ENCODE measurements at places on chromosomes 12 and 14. TPM values are rescaled to one million over a fixed set of nuclear protein-coding genes. Genes with fewer than 3 reads are reported as not detected.

- DNase-seq = no peak
- H3K4me1 ChIP-seq = peaks cover 29% of the 10 kb centered on the region
- no peaks in the 10 kb centered on the region for H3K36me3 ChIP-seq
- no peak overlapping the region for H3K4me3 ChIP-seq
- no peak overlapping the region for H3K27ac ChIP-seq
Measured at GRCh38 chr12:49838973-49839633, 3.8 kb downstream of the BCDIN3D start.

DNA sequence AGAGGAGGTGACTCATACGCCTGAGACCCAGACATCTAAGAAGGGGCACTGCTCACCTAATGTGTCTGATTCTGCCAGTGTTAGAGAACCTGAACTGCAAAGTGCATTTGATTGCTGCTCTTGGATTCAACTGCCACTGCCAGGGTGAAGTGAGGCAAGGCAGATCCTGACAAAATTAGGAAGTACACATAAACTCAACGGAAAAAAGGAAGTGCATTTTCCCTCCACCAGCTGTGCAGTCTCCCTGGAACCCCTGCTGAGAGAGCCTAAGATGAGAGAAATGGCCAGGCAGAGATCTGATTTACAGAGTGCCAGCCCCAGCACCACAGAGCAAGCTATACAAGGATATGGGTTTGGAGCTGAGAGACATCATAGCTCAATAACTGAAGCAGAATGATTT is 215.3 kb downstream of the SEC23A start:
- no peak overlapping the region for H3K27ac ChIP-seq
- no peaks in the 10 kb centered on the region for H3K36me3 ChIP-seq
- H3K27me3 ChIP-seq = no peaks in the 10 kb centered on the region
- DNase-seq = no peak
- H3K4me1 ChIP-seq = no peaks in the 10 kb centered on the region

DNA sequence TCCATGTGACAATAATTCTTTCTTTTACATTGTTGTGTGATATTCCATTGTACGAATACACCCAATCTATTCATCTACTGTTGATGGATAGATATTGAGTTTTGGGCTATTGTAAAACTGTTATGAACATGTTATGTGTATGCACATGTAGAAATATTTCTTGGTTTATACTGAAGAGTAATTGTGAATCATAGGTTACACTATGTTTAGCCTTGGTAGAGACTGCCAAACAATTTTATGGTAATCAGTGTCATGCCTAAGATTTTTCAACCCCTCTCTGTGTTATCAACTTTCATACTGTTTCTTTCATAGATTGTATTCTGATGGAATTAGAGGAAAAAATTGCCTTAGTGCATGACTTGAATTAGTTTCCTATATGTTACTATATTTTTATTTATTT is 39.5 kb downstream of the FRMD6 start:
- no peak overlapping the region for H3K4me3 ChIP-seq
- H3K4me1 ChIP-seq = no peaks in the 10 kb centered on the region
- H3K27me3 ChIP-seq = no peaks in the 10 kb centered on the region
- no peak overlapping the region for H3K27ac ChIP-seq

The E2F7 gene
- total RNA-seq = 0.54 TPM

DNA sequence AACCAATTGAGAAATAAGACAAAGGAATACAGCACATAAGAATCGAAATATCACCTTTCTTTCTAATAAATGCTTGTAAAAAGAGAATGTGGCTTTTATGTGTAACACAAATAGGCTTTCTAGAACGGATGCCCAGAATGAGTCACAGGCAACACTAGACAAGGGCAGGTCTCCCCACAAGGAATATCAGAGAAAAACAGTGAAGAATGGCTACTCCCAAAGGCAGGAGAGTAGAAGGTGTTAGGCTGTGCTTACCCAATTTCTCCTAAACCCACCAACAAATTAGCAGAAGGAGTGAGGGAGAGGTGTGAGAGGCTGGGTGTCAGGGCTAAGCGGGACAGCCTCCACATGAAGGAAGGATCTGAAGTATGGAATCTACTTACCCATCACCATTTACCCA is 55.2 kb downstream of the GALNT4 start:
- H3K4me3 ChIP-seq = no peak overlapping the region
- no peak overlapping the region for H3K27ac ChIP-seq
- no peaks in the 10 kb centered on the region for H3K4me1 ChIP-seq
- no peak for DNase-seq
- H3K27me3 ChIP-seq = no peaks in the 10 kb centered on the region

- H3K4me3 ChIP-seq = no peak overlapping the region
- peaks cover 5% of the 10 kb centered on the region for H3K4me1 ChIP-seq
- no peak overlapping the region for H3K27ac ChIP-seq
- no peak for DNase-seq
- H3K27me3 ChIP-seq = no peaks in the 10 kb centered on the region
- H3K36me3 ChIP-seq = no peaks in the 10 kb centered on the region
Measured at GRCh38 chr14:96256407-96256806, 397 bp downstream of the BDKRB1 start.

DNA sequence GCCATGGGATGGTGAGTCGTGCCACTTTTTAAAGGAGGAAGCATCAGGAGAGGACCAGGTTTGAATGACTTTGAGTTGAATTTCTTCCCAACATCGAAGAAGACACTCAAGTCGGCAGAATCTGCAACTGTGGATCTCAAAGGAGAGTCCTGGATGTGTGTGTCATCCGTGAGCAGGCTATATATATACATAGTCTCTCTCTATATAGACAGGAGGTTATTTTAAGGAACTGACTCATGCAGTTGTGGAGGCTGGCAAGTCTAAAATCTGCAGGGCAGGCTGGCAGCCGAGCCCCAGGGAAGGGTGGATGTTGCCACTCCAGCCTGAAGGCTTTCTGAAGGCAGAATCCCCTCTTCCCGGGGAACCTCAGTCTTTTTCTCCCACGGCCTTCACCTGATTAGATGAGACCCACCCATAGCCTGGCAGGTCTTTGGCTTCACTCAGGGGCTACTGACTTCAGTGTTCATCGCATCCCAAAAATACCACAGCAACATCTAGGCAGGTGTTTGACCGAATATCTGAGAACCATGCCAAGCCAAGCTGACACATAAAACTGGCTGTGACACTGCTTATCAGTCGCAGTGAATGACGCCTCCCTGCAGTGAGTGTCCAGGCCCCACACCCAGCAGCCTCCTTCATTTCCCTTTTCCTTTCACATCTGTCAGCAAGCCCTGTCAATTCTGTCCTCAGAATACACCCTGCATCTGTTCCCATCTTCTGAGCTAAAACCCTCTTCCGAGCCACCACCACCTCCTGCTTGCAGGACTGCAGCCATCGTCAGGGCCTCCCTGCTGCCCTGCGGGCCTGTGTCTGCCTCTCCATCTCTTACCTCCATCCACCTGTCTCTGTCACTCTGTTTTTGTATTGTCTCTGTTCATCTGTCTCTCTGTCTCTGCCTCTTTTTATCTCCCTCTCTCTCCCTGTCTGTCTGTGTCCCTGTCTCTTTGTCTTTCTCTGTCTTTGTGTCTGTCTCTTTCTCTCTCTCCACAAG is 54.0 kb downstream of the ZNF664 start:
- H3K27ac ChIP-seq = no peak overlapping the region
- H3K4me1 ChIP-seq = no peaks in the 10 kb centered on the region
- no peak for DNase-seq
- H3K36me3 ChIP-seq = no peaks in the 10 kb centered on the region
- no peak overlapping the region for H3K4me3 ChIP-seq

DNA sequence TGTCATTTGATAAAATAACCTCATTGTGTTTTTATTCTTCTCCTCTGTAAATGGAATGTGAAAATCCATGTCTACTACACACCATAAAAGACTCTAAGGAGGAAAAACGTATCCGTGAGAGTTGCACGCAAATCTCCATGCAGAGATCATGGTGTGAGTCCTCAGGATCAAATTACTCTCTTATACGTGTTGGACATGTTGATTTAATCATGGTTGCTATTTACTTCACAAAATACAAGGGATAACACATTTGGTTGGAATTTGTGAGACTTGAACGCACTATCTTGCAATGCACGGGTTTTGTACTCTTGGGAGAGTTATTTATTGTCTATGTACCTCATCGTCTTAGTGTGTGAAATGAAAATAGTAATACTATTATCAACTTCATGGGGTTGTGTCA is 128.0 kb upstream of the RASSF8 start:
- H3K4me1 ChIP-seq = no peaks in the 10 kb centered on the region
- no peak for DNase-seq
- H3K4me3 ChIP-seq = no peak overlapping the region
- no peaks in the 10 kb centered on the region for H3K27me3 ChIP-seq

DNA sequence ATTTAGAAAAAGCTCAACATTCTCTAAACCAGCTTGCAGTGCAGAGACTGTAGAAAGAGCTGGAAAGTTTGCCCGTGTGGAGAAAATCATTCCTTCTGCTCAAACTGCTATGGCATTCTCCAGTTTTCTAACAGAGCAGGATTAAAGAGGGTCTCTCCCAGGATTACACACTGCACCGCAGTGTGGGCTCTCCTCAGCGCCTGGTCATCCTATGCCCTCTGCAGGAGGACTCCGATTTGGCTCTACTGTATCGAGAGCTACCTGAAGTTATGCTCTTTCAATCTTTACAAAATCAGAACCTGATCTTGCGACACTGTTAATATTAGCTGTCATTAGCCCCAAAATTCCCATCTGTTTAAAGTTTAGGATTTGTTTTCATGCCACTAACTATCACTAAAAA is 33.0 kb downstream of the BHLHE41 start:
- H3K4me1 ChIP-seq = no peaks in the 10 kb centered on the region
- no peaks in the 10 kb centered on the region for H3K27me3 ChIP-seq
- no peak overlapping the region for H3K4me3 ChIP-seq
- no peak for DNase-seq
- no peak overlapping the region for H3K27ac ChIP-seq

DNA sequence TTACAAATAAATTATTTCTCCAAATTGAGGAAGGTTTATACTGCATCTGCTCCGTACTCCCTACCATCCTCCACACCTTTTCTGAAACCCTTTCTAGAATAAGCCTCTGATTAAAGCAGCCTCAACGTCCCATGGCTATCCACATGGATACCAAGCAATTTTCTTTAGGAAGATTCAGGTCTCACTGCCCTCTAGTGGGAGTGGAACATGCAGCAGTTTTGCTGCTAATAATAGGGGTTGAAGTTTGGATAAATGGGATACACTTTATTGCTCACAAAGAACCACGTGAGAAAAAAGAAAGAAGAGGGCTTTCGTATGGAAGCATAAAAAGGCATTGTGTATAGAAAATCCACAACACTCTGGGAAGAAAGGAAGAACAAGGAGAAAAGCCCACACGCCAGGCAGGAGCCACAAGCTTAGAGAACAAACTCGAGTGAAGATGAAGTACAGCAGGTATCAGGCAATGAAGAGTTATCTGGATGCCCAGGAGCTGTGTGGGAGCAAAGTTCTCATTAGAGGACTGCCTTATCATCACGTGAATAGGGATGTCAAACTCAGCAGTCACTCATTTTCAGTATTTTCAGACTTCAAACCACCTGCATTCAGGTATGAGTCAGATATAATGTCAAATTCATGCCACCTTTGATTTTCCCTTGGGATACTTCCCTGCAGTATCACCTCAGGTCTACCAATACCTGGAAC is 45.8 kb downstream of the CCER1 start:
- H3K4me1 ChIP-seq = no peaks in the 10 kb centered on the region
- no peak overlapping the region for H3K27ac ChIP-seq
- H3K27me3 ChIP-seq = no peaks in the 10 kb centered on the region
- no peaks in the 10 kb centered on the region for H3K36me3 ChIP-seq
- no peak for DNase-seq

The ZBTB42 gene
- total RNA-seq = 18.6 TPM

DNA sequence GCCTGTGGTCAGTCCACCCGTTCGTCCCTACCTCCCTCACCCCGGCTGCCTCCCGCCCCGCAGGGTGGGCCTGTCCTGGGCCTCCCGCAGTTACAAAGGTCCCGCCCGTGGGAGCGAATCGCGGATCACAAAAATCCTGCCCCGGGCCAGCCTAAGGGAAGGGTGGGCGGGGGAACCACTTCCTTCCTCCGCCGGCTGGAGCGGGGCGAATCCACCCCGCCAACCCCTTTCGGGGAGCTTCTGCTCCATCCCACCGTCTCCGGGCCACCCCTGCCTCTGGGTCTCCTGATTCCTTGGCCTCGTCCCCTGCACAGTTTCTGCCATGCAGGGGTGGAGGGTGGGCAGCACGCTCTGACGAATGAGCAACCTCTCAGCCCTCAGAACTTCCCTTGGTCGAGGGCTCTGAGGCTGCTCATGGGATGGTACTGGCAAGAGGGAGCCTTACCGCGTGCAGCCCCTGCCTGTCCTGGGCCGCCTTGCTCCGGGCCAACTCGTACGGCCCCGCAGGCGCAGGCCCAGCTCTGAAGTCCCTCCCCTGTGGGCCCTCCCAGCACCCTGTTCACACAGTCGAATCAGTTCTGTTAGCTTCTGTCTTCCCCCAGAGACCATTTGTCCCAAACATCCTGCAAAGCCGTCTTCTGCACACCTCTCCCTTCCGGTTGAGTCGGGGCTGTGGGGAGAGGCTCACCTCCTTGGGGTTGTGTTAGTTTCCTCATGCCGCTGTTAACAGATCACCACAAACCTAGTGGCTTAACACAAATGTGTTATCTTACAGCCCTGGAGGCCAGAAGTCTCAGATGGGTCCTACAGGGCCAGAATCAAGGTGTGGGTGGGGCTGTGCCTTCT is 589 bp upstream of the HVCN1 start:
- peak overlapping the region; percentile 86 for H3K27ac ChIP-seq
- H3K4me1 ChIP-seq = peaks cover 14% of the 10 kb centered on the region
- no peaks in the 10 kb centered on the region for H3K36me3 ChIP-seq

DNA sequence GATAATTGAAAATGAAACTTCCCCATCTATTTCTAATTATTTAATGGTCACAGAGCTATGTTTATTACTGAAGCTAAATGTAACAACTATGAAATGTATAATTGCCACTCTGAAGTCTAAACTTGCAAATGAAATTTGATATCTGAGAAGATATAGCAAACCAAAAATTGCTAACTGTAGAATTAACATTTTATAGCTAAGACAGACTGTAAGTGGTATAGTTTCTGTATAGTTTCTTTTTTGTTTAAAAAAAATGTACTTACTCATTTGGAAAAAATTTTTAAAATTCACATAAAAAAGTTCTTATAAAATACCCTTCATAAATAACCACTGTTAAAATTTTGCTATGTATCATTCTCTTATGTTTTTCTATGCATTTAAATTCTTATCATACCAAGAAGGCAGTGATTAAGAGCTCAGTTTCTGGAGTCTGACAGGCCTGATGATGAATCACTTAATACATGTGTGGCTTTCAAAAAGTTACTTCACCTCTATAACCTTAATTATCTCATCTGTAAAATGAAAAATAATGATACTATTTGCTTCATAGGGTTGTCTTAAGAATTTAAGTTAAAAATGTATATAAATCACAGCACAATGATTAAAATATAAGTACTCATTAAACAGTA is 214.7 kb upstream of the GARIN2 start:
- no peaks in the 10 kb centered on the region for H3K36me3 ChIP-seq
- no peaks in the 10 kb centered on the region for H3K27me3 ChIP-seq
- no peaks in the 10 kb centered on the region for H3K4me1 ChIP-seq
- no peak overlapping the region for H3K4me3 ChIP-seq

The LIN7A gene
- total RNA-seq = 14.9 TPM

The CLEC9A gene
- not detected for total RNA-seq

The IL31 gene
- not detected for total RNA-seq

The NFE2 gene
- total RNA-seq = 2.7 TPM

Measured in upper lobe of left lung (tissue), 6 donors.